Brain (organoid and tissue), 16 donors: ENCODE measurements at places on chromosomes 6 and 20.
A peak's percentile ranks its signal among the peaks of the same experiment; 100 is the strongest.

DNA sequence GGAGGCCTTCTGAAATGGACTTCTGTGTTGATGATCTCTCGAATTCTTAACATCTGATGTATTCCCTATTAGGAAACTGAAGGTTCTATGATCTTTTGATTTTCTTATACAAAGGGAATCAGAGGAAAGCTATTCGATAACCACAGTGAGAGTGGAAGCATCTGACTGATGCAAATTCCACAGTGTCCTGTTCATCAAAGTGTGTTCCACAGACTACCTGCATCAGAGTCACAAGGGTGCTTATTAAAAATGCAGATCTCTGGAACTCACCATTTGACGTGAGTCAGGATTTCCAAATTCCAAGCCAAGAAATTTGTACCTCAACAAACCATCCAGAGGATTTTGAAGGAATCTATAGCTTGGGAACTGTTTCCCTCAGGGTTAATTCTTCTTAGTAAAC is 4.4 kb upstream of the MEP1A start:
- no peak for DNase-seq

GRCh38 chr6:168169624-168170023 is 90.6 kb upstream of the FRMD1 start:
- DNase-seq: no peak

- no peak for DNase-seq
These were observed 83.6 kb downstream of the TMEM170B start for GRCh38 chr6:11621119-11621518.

- no peak for DNase-seq
These were observed 4.0 kb downstream of the MYLIP start for GRCh38 chr6:16132909-16133308.

- DNase-seq: no peak
These were observed 99.2 kb downstream of the VEGFA start for GRCh38 chr6:43869079-43869710.

GRCh38 chr6:107641500-107641941 is 151.6 kb downstream of the SOBP start:
- DNase-seq: peak; percentile 64

DNA sequence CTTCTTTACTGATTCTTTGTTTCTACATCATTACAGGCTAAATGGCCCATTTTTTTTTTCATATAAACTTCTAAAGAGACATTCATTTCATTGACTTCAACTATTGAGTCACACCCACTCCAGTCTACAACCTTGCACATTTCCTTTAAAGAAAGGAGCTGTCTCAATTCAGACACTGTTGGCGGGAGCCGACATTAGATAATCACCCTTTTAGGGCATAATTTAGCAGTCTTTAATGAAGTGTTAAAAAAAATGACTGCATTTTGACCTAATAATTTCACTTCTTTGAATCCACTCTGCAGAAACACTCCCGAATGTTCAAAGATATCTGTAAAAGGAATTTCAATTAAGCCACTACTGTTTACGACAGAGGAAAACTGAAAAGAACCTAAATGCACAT is 1.5 kb downstream of the EPM2A start:
- peak; percentile 49 for DNase-seq

DNA sequence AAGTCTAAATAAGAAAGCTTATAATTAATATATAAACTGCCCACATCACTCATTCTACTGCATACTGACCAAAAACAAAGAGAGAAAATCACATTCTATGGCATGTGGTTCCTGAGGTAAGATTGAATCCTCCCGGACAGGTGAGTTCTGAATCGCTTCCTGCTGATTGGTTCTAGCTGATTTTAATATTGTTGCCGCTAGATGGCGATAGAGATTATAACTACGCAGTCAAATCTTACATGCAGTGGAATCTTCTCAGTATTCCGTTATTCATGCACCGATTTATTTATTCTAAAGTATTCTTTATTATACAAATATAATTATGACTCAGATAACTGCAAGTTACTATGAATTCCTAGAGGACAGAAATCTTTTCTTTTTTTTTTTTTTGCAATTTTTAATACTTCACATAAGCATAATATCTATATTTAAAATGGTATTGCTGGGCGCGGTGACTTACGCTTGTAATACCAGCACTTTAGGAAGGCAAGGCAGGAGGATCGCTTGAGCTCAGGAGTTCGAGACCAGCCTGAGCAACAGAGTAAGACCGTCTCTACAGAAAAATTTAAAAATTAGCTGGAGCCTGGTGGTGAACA is 24.2 kb upstream of the TMX4 start:
- DNase-seq: peak; percentile 88

DNA sequence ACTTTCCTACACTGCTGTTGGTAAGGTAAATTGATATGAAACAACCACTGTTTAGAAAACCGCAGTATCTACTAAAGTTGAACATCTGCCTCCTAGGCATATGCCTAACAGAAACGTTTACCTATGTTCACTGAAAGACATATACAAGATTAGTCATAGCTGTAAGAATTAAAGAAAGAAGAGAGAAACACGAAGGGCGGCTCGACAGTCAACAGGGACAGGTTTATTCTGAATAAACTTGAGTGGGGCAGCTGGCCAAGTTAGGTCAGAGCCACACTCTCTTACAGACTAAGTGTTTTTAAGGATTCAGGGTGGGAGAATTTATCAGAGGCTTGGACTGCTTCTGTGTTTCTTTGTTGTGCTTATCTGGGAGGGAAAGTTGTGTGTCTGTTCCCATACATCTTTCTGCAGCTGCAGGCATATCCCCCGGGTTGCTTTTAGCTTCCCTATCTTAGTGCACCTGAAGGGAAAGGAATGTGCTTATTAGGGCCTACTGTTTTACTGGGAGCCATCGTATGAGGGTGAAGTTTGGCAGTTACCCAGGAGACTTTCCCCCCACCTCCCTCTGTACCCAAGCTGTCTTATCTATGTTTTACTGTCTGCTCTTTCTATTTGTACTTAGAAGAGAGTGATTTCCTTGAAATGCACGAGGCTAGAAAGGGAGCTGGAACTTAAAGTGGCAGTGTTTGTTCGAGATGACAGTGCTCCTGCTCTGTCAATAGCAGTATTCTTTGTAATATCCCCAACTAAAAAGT is 20.4 kb downstream of the PROCR start:
- DNase-seq: no peak
